SIG-M5 (cell line): ENCODE measurements at places on chromosomes 7 and 10.
A peak's percentile ranks its signal among the peaks of the same experiment; 100 is the strongest.

DNA sequence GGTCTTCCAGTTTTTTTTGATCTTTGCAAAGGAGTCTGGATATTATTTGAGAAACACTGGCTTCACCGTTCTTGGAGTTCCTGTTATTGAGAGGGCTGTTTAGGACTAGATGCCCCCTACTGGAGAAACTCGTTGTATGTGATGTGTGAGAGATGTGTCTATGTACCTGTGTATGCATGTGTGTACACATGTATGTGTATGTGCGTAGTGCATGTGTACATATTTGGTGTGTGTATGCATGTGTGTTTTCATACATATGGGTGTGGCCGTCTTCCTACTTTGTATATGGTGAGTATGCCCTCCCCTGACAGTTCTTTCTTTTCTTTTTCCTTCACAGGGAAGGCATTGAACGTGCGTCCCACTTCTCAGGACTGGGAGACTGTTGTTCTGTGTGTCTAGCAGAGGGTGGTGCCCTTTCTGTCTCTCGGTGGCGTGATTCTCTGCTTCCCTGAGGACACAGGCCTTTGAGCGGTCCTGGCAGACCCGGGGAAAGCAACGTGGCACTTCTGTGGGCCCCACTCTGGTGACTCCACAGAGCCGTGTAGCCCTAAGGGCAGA, 3.0 kb upstream of the CALHM3 start:
- peak; percentile 17 for DNase-seq

- DNase-seq = no peak
Measured at GRCh38 chr7:131674131-131674530, 117.7 kb upstream of the PODXL start.

- no peak for DNase-seq
Measured at GRCh38 chr7:2116448-2116810, 116.3 kb downstream of the MAD1L1 start.

DNA sequence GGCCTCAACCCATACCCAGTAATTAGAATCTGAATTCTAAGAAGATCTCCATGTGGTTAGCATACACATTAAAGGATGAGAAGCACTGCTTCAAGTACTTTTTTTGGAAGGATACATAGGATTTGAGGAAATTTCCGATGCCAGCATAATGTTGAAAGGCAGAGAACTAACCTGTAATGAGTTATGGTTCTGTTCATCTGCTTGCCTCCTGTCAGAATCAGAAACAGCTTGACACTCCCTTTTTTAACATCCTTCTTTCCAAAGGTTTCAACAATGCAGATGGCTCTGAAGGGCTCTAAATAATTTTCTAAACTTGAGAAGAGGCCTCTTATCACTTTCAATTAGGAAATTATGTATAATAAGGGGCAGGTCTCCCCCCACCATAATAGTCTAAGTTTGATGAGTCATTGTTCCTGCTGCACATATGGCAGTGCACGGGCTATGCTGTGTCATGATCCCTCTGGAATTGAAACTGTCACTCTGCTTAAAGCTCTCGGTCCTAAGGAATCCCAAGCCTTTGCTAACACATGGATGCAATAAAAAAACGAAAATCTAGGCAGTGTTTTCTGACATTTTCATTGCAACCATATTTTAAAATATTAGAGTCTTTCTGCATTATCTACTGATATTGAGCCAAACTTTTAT, 291.2 kb upstream of the FZD1 start:
- DNase-seq = no peak

DNA sequence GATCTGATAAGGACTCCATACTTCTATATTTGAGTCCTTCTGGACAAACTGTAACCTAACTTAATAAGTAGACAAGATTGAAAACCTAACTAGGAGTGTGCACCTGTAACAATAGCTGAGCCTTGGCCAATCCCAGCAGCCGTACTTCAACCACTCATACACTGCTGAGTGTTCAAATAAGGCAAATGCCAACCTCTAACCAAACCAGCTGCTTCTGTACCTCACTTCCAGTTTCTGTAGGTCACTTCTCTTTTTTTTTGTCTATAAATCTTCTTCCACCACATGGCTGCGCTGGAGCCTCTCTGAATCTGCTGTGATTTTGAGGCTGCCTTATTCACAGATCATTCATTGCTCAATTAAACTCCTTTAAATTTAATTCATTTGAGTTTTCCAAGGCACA, 753.2 kb downstream of the DNAJB9 start:
- no peak for DNase-seq

DNA sequence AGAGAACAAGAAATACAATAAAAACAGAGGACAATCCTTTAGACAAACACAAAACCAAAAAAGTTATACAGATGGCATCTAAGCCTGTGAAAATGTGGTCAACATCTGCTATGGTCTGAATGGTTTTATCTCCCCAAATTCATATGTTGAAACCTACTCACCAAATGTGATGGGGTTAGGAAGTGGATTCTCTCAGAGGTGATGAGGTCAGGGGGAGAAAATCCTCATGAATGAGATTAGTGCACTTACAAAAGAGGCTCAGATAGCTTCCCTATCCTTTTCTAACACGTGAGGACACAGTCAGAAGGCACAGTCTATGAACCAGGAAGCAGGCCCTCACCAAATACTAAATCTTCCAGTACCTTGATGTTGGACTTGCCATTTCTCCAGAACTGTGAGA, 147.8 kb upstream of the GPR22 start:
- no peak for DNase-seq

DNA sequence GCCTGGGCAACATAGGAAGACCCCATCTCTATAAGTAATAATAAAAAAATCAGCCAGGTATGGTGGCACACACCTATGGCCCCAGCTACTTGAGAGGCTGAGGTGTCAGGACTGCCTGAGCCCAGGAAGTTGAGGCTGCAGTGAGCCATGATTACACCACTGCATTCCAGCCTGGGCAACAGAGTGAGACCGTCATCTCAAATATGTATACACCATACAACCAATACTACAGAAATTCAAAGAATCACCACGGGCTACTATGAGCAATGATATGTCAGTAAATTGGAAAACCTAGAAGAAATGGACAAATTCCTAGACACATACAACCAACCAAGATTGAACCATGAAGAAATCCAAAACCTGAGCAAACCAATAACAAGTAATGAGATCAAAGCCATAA, 60.3 kb upstream of the ZC3HAV1 start:
- no peak for DNase-seq
